Activated T-helper 1 cell treated with anti-CD3 and anti-CD28 coated beads, Interleukin-2, amount 50 U/mL, for 16 hours (primary cell): ENCODE measurements at places on chromosomes 1 and 21.

DNA sequence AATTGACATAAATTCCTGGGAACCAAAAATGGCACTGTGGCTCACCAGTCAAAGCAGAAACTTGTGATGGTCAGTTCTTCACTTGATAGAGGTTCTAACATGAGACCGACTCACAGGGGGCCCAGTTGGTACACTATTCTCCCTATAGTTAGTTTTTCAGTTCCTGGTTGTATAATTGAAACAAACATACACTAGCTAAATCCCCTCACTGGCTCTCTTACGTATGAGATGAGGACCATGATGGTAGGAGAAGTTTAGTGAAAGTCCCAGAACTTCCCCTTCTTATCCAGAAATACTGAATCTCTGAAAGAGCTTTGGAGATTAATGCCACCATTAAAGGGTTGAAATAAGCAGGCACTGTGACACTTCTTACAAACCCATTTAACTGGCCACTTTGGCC lies 2.8 kb upstream of the S100B start:
- DNase-seq = no peak

GRCh38 chr1:78722947-78723346 lies 73.3 kb downstream of the IFI44 start:
- no peak for DNase-seq

DNA sequence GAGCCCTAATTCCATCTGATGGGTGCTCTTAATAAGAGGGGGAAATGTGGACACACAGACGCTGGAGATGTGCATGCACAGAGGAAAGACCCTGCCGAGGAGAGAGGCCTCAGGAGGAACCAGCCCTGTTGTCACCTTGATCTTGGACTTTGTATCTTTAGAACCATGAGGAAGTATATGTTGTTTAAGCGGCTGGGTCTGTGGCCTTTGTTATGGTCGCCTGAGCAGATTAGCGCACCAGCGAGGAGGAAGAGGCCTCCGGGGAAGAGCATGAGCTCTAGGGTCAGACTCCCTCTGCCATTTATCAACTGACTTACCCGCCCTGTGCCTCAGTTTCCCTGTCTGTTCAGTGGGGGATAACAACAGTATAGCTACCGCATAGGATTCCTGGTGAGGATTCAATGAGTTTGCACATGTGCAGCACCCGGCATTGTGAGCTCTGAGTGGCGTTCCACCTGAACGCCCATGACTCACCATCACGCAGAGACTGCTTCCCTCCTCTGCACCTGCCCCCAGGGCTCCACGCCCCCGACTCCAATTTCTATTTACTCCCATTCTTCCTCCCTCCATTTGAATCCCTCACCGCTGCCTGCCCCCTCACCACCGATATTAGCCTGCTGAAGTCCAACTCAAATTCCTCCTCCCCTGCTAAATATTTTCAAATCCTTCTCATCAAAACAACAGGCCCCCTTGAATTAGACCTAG lies 67.2 kb downstream of the ATP5PO start:
- no peak for DNase-seq

GRCh38 chr1:172686143-172686542 lies 27.2 kb downstream of the FASLG start:
- DNase-seq = no peak

DNA sequence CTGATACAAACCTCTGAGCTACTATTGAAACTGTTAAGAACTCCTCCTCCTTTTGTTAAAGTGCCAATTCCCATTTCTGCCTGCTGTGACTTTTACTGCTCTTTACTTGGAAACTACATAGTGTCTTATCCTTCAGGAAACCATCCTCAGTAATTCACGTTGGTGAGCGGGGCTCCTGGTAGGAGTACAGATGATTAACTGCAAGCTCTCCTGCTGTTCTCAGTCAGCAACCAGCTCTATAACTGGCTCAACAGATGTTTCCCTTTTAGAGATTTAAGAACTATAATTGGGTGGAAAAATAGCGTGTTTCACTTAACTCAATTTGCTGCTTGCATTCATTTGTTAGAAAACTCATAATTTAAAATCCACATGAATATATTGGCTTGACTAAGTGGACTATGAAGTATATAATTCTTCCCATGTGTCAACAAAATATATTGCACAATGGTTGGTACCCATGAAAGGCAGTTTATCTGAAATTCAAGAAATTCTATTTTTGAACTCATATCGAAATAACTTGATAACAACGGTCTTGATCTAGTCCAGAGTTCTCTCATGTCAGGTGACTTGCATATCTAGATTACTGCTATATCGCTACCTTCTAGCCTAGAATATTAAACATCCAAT lies 574.0 kb downstream of the KCNT2 start:
- no peak for DNase-seq

DNA sequence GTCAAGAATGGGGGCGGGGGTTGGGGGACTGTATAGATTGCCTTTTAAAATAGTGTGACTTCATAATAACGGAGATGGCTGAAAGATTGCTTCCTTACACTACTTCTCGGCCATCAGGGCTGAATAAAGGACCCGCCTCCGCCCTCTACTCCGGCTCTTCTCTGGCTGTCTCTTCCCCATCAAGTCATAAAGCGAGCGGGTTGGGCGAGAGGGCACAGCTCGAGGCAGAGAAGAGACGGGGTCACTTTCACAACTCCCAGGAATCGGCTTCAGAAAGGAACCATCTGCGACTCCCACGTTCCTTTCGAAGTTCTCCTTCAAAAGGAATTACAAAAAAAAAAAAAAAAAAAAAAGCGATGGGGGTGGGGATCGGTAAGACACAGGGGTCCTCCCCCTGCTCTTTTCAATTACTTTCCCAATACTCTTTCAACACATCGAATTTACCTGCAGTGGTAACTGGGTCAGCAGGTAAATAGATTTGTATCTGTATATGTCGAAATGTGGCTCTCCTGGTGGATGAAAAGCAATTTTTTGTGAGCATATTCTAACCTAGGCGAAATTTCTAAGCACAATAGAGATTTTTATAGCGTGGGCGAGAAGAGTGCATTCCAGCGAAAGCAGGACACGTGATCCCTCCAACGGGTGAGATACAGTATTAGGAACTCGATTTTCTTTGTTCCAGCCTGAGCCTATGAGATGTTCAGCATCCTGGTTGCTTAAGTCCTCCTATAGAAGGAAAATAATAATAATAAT lies 2.0 kb downstream of the LRRC7 start:
- DNase-seq = no peak

GRCh38 chr1:1425753-1426495 lies 4.8 kb upstream of the ANKRD65 start:
- DNase-seq = no peak

DNA sequence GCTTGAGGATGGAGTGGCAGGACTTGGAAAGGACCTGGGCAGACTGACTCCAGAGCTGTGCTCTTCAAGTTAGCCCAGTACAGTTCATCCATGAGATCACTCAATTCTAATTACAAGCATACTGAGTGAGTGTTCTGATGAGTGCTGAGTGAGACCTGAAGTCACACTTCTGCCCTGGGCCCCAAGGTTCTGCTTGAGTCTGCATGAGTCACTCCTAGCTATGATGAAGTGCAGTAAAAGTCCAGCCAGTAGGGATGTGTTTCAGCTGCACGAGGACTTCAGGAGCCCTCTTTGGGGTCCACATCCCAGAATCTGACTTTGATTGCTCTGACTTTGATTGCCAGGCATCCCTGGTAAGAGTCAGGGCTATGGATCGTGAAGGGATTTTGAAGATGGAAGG lies 35.8 kb downstream of the PLEKHA6 start:
- no peak for DNase-seq

- no peak for DNase-seq
Measured at GRCh38 chr1:220575718-220576497, 48.0 kb downstream of the MARK1 start.

DNA sequence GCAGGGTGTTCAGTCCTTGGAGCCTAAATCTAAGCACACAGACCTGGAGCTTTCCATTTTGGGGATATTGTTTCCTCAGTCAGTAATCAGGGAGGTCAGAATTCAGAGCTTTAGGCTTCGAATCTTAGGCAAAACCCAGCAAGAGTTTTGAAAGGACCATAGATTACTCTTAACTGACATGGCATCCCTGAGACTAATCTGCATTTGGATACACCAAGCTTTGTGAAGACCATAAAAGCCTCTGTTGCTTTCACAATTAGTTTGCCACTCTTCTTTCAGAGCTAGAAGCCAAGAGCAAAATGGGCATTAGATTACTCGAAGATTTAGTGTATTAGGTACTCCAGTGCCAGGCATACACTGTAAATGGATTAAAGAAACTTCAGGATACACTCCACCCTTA lies 131.8 kb upstream of the GREM2 start:
- DNase-seq = no peak

DNA sequence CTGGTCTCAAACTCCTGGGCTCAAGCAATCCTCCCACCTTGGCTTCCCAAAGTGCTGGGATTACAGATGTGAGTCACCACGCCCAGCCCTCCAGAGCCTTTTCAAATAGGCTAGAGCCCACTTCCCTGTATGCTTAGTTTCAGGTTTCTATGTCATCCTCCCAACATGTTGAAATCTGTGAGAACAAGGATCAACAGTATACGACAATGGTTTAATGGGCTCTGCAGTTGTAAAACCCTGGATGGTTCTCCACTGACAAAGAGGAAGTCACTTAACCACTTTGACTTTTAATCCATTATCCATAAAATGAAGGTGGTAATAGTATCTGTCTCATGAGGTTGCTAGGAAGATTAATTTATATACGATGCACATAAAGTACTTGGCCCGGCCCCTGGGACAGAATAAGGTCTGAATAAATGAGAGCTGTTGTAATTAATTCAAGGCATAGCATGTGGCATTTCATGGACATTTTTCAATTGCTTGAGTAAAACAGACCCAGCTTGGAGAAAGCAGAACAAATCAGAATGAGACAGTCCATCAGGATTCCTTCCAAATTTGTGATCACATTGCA lies 113.9 kb upstream of the ZNF648 start:
- DNase-seq = no peak

DNA sequence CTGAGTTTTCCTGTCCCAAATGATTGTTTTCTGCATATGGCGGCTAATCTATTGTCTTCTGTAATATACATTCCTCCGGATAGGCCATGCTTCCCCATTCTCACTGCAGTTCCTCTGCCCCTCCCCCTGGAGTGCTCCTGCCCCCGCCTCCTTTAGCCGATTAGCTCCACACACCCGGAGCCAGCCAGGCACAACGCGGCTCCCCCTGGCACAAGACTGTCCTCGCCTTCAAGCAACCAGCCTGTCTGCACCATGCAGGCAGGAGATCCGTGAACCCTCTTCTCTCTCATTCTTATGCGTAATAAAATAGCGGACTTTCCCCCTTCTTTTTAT lies 18.0 kb downstream of the SERTAD4 start:
- no peak for DNase-seq

GRCh38 chr1:180515364-180515763 lies 13.0 kb upstream of the ACBD6 start:
- no peak for DNase-seq

GRCh38 chr1:12153181-12153785 lies 13.5 kb upstream of the TNFRSF1B start:
- no peak for DNase-seq

DNA sequence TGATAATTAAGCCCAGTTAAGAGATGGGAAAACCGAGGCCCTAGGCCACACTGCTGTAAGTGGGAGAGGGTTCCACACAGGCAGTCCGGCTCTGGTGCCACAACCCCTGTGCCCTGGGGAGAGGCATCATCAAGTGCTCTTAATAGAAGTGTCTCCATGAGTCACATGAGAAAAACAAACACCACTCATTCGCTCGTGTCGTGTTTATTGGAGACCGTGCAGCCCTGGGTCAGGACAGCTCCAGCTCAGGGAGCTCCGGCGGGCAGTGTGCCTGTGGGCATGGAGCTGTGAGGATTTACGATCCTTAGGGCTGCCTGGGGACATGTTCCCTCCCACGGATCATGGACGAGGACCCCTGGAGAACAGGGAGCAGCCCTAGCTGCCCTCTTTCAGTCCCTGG lies 658.5 kb downstream of the AJAP1 start:
- no peak for DNase-seq

GRCh38 chr1:2209400-2210083 lies 15.0 kb upstream of the FAAP20 start:
- no peak for DNase-seq

- no peak for DNase-seq
Measured at GRCh38 chr1:177464686-177465085, 293.9 kb downstream of the BRINP2 start.

- DNase-seq = no peak
Measured at GRCh38 chr1:8024329-8024728, 1.8 kb downstream of the ERRFI1 start.

GRCh38 chr1:184598403-184599193 lies 156.1 kb downstream of the EDEM3 start:
- no peak for DNase-seq

DNA sequence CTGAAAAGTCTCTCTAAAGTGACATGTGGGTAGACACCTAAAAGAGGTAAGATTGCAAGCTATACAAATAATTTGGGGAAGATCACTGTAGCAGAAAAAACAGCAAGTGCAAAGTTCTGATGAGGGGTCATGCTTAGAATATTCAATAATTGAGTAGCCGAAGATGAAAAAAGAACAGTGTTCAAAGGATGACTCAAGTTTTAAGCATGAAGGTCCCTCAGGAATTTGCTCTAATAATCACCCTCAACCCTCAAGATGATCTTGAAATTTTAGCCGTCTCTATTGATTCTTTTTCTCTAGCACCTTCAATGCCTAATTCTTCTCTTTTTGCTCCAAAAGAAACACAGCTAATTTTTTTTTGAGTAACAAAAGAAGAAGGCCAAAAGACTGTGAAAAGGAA lies 190.6 kb upstream of the ZNHIT6 start:
- no peak for DNase-seq

GRCh38 chr1:95086949-95087533 lies 14.3 kb upstream of the ALG14 start:
- DNase-seq = no peak

DNA sequence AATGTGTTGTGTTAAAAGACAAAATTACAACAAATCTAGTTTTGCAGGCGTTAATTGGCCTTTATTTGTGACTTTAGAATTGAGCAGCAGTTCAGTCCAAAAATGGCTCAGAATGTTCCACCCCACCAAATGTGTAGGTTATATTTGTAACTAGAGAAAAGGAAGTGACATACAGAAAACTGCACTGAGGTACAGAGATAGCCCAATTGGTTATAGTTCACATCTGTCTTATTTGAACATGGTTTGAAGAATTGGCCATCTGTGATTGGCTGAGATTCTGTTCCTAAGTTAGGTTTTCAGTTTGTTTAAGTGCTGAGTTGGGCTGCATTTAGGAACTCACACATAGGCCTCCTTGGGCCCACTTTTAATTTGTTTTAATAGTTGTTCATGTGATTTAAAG lies 12.0 kb upstream of the FMO2 start:
- no peak for DNase-seq

GRCh38 chr21:31176725-31177124 lies 138.4 kb upstream of the KRTAP19-8 start:
- no peak for DNase-seq

- DNase-seq = no peak
Measured at GRCh38 chr1:9755441-9755995, 68.2 kb downstream of the CLSTN1 start.

DNA sequence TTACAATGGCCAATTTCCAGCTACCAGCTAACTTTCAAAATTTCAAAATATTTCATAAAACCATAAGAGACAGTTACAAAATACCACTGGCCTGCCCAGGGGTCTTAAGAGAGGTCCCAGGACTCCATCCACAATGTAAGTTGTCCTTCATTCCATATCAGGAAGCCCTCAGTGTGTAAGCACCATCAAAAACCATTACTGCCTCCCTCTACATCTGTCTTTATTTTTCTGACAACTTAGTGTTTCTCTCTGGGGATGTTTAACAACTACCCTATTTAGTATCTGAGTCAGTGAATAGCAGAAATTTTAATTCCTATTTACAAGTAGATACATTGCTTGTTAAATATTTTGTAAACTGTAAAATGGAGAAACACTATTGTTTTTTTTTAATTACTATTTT lies 339.3 kb upstream of the ADAMTS5 start:
- no peak for DNase-seq

- no peak for DNase-seq
Measured at GRCh38 chr1:207911856-207912760, 1.2 kb upstream of the CD34 start.
